ENCODE measurements at places on chromosomes 3 and 15. TPM values are rescaled to one million over a fixed set of nuclear protein-coding genes. Genes with fewer than 3 reads are reported as not detected.

SLC2A2 gene
- total RNA-seq, result not detected

DNA sequence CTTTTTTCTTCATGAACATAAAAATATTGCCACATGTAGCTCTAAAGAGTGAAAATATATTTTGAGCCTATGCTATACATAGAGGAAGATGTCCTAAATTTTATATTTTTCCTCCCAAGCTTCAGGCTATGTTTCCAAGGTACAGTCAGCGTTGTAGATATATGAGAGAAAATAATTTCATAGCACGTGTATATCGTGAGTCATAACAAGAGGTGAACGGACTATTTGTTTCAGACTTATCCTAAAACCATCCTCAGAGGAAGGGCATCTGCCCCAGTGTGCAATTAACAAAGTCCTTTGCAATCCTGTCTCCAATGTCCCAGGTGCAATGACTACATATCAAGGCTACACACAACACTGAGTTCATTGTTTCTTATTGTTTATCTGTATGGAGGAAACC lies 177.3 kb upstream of the ARRDC4 start:
- DNase-seq, result no peak

PLSCR2 gene
- not detected for total RNA-seq

DNA sequence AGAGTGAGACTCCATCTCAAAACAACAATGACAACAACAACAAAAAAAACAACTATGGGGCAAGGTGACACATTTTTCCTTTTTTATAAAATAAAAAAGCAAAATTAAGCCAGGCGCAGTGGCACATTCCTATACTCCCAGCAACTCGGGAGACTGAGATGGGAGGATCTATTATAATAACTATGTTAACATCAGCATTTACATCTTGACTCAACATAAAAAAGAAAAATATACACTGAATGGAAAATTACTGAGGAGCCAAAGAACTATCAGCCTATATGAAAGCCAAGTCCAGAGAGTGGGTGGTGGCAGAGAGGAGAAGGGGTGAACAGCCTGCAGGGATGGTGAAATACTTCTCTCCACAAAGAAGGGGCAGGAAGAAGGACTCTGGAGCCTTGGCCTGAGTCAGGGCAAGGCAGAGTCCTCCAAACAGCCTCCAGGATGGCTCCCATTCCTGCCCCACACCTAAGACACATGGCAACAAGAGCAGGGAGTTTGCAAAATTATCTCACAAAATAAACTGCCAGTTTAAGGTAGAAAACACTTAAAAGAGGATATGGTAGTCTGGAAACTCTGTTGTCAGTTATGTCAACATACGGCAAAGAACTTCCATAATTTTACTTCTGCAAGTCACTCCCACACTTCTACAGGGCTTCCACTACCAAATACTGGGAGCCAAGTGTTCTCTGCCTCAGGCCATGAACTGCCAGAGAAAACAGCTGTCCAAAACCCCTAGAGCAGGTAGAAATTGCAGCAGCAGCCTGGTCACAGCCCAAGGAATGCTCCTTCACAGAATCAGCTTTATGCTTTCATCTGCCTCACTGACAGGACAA lies 25.9 kb downstream of the HSPBAP1 start:
- DNase-seq, result no peak

- no peak for DNase-seq
Observed at GRCh38 chr15:98970799-98971198, 36.8 kb downstream of the PGPEP1L start.

DNA sequence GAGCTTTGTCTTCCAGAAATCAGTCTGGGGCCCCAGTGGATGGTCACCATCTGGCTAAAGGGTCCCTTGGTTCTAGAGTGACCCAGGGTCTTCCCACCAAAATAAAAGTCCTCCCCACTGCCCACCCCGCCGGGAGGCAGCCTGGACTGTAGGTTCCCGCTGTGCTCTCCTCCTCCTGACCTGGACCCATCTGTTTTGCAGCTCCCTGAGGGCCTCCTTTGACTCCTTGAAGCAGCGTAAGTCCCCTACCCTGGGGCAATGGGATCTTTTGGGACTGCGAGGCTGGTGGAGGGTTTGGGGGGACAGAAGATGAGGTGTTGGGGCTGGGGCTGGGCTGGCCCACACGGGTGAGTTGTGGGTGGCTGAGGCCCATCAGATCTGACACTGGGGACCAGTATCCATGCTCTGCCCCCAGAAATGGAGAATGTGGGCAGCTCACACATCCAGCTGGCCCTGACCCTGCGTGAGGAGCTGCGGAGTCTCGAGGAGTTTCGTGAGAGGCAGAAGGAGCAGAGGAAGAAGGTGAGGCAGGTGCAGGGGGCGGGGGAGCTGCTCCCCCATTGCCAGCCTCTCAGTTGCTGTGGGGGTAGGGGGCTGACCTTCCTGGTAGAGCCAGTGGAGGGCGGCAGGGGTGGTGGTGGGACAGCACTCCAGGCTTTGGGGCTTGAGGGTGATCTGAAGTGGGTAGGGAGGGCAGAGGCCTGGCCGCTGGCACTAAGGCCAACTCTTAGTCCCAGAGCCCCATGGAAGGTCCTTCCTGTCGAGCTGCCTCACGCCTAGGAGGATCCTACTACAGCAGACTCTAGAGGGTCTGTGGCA lies 30.4 kb downstream of the PSTPIP1 start:
- DNase-seq, result no peak

STRA6 gene
- total RNA-seq, result 13.7 TPM

- peak; percentile 77 for DNase-seq
Observed at GRCh38 chr3:3778641-3779270, 20.5 kb upstream of the LRRN1 start.

STRIT1 gene
- not detected for total RNA-seq

- no peak for DNase-seq
Observed at GRCh38 chr3:183437666-183438564, 9.5 kb upstream of the MCF2L2 start.

DNA sequence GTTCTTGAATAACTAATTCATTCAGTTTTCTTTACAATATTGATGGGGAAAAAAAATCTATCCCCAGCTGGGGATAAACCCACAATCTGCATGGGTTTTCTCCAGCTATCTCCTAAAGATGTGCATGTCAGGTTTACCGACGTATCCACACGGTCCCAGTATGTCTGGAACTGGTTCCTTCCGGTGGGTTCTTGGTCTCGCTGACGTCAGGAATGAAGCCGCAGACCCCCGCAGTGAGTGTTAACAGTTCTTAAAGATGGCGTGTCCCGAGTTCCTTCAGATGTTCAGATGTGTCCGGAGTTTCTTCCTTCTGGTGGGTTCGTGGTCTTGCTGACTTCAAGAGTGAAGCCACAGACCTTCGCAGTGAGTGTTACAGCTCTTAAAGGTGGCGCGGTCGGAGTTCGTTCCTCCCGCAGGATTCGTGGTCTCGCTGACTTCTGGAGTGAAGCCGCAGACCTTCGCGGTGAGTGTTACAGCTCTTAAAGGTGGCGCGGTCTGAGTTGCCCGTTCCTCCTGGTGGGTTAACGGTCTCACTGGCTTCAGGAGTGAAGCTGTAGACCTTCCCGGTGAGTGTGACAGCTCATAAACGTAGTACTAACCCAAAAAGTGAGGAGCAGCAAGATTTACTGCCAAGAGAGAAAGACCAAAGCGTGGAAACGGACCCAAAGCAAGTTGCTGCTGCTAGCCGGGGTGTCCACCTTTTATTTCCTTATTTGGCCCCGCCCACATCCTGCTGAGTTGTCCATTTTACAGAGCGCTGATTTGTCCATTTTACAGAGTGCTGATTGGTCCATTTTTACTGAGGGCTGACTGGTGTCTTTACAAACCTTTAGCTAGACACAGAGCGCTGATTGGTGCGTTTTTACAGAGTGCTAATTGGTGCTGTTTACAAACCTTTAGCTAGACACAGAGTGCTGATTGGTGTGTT lies 195.1 kb upstream of the NR2F2 start:
- no peak for DNase-seq

DNA sequence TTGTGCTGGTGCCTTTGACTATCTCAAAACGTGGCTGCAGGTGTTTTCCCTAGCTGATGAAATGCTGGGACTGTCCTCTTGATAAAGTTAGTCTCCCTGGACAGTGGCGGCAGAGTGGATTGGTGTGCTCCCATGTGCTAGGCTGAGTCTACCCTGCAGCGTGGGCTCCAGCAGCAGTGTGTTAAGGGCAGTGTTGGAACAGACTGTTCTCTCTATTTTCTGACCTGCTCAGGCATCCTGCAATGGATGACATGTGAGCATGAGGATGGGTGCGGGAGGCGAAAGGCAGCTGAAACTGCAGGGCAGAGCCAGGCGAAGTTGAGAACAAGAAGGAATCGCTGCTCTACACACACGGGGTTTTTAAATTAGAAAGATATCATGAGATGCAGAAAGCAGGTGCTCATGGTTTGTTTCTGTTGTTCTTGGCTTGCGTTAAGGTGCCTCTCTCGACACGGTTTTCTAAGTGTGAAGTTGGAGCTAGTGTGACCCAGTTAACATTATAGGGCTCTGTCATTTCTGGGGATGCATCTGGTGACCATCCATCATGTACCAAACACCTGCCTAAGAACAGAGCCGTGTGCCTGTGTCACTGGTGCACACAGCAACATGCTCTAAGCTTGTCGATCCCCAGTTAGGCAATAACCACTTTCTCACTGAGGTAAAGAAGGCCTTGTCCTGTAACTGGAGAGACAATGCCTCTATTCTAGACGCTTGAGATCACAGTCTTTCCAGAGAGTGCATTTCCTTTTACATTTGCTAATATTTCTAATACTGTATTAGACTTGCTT lies 44.3 kb downstream of the SLCO3A1 start:
- DNase-seq, result no peak

- no peak for DNase-seq
Observed at GRCh38 chr3:58296269-58296668, 9.8 kb upstream of the RPP14 start.

ST3GAL6 gene
- total RNA-seq, result 4.8 TPM

DNA sequence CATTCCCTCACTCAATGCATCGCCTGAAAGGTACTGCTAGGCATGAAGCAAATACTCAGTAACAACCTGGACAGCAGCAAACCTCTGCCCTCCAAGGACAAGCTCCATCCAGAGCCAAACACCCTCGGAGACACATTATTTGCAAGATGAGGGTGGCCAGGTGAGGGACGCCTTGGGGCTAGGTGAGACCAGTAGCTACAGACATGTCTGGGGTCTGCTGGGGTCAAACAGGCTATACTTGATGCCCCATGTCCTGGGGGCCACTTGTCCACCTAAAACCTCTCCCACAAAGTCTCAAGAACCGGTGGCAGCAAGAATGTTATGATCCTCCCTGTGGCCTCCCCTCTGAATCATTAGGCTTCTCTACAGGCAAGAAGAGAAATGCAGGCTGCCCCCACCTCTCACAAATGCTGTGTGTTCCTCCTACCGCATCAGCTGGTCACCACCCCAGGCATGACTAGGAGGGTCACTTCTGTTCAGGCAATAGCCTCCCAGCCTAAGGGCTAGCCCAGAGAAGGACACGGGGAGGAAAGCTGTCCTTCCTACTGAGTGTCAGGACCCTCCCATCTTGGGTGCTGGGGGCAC lies 54.3 kb downstream of the TBC1D2B start:
- no peak for DNase-seq

DNA sequence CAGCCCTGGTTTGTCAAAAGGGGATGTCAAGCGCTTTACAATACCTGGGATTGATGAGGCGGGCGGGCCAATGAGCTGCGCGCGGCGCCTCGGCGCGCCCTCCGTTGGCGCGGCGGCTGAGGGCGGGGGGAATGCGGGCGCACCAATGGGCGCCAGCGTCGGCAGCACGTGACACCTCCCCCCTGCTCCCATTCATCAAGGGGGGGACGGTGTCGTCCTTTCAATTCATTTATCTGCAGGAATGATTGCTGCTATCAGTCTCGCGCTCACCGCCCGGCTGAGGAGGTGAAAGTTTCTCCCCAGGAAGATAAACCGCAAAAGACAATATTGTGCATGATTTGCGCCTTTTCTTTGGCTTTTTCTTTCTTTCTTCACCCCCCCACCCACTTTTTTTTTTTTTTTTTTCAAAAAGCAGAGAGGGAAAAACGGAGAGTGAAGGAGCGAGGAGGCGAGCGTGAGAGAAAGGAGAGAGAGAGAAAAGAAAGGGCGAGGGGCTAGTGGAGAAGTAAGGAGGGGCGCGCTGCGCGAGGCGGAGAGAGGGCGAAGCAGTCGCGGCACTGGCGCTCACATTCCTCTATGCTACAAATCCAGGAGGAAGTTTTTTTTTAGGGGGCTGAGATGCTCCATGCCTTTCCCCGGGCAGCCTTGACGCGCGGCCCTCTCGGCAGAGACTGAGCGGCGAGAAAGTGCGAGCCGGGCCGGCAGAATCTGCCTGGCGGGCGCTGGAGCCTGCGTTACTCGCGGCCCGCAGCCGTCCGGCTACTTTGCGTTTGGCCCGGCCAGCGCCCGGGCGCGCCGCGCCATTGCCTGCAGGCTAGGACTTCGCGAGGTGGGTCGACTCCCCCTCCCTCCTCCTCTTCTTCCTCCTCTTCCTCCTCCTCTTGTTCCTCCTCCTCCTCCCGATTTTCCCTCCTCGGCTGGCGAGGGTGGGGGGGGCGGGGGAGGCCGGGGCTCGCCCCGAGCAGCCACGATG lies at the start of gene ZIC1:
Gene ZIC1, plus strand, starts transcription at position 223 of the 973 bp plus-strand sequence. Its CDS starts 748 bp downstream, at position 971.
- peak; percentile 59 for DNase-seq

CCR9 gene
- total RNA-seq, result not detected

- no peak for DNase-seq
Observed at GRCh38 chr3:133038731-133039375, 662 bp downstream of the TMEM108 start.

GOLGA6D gene
- total RNA-seq, result not detected

DNA sequence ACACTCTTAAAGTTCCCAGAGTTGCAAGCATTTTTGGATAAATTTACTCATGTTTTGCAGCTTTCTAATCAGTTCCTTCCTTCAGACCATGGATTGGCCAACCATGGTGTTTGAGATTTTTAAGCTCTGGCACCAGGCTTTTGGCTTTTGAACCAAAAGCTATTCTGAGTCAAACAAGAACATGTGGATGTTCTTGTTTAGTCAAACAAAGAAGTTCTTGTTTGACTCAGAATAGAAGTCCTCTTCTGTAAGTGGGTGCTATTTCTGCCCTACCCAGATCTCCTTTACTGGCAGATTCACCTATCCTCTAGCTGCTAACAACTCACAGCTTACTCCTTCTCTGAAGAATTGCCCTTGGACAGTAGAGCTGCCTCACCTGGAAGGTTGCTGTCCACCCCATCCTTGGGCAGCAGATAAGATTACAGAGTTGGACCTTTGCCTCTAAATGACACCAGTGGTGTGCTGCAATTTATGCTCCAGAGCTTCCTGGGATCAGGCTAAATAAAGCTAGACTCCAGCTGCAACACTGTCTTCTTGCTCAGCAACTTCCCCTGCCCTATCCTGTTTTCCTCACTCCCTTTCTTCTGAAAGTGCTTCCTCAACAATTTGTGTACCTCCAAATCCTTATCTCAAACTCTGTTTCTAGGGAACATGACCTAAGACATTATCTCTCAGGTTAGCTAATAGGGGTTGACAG lies 65.6 kb downstream of the COL6A6 start:
- no peak for DNase-seq

- DNase-seq, result no peak
Observed at GRCh38 chr3:186520957-186521842, 23.0 kb downstream of the CRYGS start.
